ENCODE measurements at places on chromosomes 3 and 15. TPM values are rescaled to one million over a fixed set of nuclear protein-coding genes. Genes with fewer than 3 reads are reported as not detected.

CCNB2 gene
- total RNA-seq: 120 TPM

KY gene
- total RNA-seq: not detected

EAF2 gene
- total RNA-seq: 8.8 TPM

CNTN3 gene
- total RNA-seq: 0.24 TPM

TMCO5A gene
- not detected for total RNA-seq

ROPN1 gene
- 0.27 TPM for total RNA-seq

EPHB1 gene
- total RNA-seq: 5.2 TPM

MITF gene
- total RNA-seq: 1.9 TPM

DNAH12 gene
- not detected for total RNA-seq

SLC12A1 gene
- total RNA-seq: 0.19 TPM

COL8A1 gene
- 0.97 TPM for total RNA-seq

ISL2 gene
- 2.7 TPM for total RNA-seq

HYAL3 gene
- 7.1 TPM for total RNA-seq

SMCO1 gene
- not detected for total RNA-seq

TEX264 gene
- 10.5 TPM for total RNA-seq

CHL1 gene
- total RNA-seq: 1.9 TPM

KNG1 gene
- not detected for total RNA-seq

SCAMP5 gene
- total RNA-seq: 43.3 TPM

OSTN gene
- not detected for total RNA-seq

CPEB1 gene
- 9.4 TPM for total RNA-seq

ZNF197 gene
- 18.9 TPM for total RNA-seq

CFAP20DC gene
- total RNA-seq: 11.4 TPM

MUC20 gene
- total RNA-seq: not detected

PTPN23 gene
- 48.8 TPM for total RNA-seq

SENP8 gene
- total RNA-seq: 4.9 TPM

SLC51A gene
- 4.0 TPM for total RNA-seq

FBXW12 gene
- total RNA-seq: not detected

C3orf22 gene
- total RNA-seq: not detected

GOLGA6L2 gene
- total RNA-seq: not detected

TMEM108 gene
- total RNA-seq: 7.4 TPM

TMEM207 gene
- not detected for total RNA-seq

XCR1 gene
- total RNA-seq: not detected

MESP2 gene
- total RNA-seq: 0.16 TPM

SLC22A14 gene
- not detected for total RNA-seq

FLNB gene
- 179 TPM for total RNA-seq
